ENCODE measurements at places on chromosomes 5 and 9.

GRCh38 chr5:117675646-117676045 lies 1101.0 kb upstream of the SEMA6A start:
- DNase-seq = no peak

DNA sequence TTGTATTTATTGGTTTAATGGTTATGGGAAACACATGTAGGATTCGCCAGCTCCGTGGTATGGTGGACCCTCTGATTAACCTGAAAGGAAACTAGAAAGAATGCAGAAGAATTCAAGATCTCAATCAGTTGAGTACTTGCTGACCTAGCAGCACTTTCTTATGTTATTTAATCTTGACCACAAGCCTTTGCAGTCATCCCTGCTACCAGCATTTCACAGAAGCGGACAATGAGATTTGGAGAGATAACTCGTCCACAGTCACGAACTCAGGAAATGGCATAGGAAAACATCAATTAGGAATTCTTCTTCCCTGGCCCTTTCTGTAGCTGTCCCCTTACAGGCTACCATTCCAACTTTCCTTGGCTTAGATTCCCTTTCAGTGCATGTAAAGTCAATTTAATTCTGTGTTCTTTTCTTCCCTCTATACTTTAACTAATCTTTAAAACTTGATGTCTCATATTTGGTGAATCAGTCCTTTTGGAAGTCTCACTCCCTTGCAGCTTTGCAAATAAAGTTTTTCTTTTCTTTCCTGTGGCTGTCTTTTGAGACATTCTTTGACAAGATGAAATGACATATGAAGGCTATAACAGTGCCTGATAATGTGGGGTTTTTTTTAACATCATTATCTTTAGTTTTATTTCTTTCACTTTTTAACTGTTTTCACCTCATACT lies 1.3 kb upstream of the SLC44A1 start:
- DNase-seq = no peak

DNA sequence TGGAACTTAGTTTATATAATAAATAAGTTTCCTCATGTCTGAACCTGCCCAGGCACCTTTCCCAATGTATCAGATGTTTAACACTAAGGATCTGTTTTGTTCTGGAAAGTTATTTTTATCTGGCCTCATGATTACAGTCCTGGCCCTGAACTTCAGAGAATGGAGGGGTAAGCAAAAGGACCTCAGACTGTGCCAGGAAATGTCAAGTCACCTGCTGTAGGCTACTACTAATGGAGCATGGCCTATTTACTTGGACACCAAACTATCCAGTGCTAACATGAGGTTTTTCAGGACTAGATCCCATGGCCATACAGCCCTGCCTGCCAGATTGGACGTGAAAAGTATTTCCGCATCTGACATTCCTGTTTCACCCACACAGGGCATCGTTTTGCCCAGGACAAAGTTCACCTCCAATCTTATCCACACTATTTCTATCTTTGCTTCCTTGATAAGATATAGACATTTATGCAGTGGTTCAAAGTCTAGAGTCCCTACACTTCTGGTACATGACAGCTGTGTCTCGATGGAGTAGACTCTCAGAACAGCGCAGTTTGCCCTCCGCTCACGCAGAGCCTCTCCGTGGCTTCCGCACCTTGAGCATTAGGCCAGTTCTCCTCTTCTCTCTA lies at the start of gene BTNL8:
Gene BTNL8 (plus strand): TSS at position 539 of the 626 bp plus-strand sequence. CDS start 152 bp downstream, outside the sequence.
- no peak for DNase-seq

DNA sequence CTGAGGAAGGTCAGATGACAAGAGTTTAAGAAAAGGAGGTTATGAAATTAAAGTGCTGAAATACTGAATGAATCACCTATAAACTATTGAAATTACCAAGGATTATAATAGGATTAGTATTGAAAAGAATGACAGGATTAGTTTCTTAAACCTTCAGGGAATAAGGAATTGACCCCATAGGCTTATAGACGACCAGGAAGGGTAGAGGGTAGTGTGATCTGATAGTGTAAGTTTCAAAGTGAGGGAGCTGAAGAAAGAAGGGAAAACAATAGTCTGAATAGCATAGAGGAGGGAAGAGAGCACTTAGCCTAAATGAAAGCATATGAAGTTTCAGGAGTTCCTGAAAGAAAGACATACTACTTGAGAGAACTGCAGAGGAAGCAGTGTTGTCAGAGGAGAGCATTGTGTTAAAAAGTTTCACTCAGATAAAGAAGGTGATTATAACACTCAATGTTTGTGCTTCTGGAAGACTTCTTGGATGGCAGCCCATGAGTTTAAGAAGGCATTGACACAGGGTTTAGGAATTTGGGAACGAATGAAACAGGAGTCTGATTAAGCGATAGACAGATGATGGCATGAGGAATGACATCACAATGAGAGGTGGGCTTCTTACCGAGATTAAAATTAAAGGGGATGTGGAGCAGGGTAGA lies 557.9 kb upstream of the GRAMD2B start:
- DNase-seq = no peak

DNA sequence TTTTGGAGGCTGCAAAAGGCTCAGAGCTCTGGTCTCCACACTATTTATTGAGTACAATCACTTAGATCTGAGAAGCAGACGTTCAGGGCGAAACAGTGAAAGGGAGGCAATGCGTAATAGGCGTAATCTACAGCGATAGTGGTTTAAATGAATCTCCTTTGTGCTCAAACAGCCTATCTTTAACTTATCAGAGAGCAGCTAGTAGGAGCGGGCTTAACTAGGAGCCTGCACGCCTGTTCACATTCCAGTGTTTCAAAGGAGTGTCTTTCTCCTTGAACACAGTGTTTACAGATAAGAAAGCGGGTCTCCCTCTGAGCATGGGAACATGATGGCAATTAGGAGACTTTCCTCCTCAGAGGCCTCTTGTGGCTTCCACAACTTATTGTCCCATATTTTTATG lies 49.4 kb downstream of the AP3B1 start:
- DNase-seq = no peak

- DNase-seq = no peak
These were observed 54.1 kb downstream of the OSMR start for GRCh38 chr5:38899936-38900335.

- DNase-seq = peak; percentile 38
These were observed 53.6 kb upstream of the SIMC1 start for GRCh38 chr5:176184608-176185132.

GRCh38 chr5:42715785-42716184 lies 40.8 kb upstream of the CCDC152 start:
- no peak for DNase-seq

DNA sequence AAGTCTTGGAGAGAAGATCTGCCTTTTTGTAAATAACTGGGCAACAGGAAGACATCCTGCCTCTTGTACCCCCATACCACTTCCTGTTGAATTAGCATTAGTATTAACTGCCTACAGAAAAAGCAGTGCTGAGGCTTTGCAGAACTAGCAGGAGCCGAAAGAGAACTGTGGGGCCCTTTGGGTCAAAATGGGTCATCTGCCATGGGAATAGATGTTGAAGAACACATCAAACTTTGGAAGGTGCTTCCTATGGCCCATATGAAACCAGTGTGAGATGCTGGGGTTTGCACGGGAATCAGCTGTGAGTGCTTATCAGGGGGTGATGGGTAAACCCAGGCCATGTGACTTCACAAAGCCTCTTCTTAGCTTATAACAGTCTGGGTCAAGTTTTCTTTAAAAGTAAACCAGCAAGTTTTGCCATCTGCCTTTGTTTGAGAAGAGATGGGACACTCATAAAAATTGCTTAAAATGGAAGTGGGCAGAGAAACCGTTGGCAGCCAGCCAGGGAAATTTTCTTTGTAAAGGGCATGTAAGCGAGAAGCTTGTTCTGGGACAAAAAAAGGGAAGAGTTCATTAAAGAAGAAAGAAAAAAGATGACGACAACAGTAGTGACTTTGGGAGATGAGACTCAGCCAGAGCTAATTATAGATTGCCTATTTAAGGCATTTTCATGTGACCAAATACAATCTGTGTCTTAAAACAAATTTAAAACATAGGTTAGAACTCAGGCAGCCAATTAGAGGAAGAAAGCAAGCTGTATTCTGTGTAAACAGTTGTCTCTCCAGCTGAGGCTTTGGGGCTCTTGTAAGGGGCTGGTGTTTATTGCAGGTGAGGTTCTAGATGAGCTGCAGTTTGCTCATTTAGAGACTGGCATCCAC lies 4.4 kb downstream of the SLC25A25 start:
- peak; percentile 97 for DNase-seq

GRCh38 chr5:126919566-126919965 lies 110.8 kb downstream of the MARCHF3 start:
- no peak for DNase-seq

DNA sequence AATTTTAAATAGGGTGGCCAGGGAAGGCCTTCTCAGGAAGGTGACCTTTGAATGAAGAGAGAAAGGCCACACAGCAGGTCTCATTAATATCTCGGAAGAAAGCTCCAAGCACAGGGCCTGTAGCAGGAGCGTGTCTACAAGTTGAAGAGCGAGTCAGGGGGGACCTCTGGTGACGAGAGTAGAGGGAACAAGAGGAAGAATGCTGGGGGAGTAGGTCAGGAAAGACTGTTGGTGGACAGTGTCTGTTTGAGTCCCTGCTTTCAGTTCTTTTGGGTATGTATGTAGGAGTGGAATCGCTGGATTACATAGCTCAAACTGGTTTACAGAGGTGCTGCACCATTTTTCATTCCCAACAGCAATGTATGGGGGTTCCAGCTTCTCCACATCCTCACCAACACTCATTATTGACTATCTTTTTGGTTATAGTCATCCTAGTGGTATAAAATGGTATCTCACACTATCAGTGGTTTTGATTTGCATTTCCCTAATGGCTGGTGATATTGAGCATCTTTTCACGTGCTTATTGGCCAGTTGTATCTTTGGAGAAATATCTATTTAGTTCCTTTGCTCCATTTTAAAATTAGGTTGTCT lies 55.8 kb downstream of the NUP214 start:
- DNase-seq = no peak

DNA sequence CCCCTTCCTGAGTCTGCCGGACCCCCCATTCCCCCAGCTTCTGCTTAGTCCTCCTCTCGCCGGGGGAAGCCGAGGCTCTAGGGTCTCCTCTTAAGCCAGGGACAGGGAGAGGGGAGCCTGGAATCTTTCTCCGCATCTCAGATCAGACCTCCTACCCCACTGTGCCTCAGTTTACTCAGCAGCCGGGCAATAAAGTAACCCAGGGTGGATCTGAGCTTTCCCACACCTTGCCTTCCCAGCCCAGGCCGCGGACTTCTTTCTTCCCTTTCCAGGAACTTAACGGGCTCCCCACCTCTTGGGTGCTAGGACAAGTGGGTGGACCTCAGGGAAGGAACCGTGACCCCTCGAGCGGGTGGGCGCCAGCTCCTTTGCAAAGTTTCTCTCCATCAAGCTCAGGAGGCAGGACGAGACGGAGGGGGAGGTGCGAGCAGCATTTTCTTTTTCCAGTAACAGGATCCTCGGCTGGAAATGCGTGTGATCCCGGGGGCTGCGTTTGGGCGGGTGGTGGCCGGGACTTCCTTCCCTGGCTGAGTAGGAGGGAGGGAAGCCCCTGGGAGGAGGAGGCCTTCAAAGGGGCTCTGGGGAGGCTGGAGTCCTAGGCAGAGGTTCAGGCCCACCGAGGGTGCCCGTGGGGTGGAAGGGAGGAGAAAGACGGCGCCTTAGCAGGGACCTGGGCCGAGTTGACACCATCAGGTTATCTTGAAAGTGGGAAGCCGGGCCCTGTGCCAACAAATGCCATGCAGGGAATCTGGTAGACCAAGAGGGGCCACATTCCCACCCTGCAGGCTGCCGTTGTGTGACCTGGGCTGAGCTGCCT lies 795 bp downstream of the DAB2IP start:
- DNase-seq = peak; percentile 63

- DNase-seq = no peak
These were observed 27.3 kb downstream of the SCGB3A1 start for GRCh38 chr5:180563994-180564393.

DNA sequence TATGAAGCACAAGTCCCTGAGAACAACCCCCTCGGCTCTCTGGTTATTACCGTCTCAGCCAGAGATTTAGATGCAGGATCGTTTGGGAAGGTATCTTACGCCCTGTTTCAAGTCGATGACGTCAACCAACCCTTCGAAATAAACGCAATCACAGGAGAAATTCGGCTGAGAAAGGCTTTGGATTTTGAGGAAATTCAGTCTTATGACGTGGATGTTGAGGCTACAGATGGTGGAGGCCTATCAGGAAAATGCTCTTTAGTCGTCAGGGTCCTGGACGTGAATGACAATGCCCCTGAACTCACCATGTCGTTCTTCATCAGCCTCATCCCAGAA lies 1.1 kb downstream of the PCDHB6 start:
- no peak for DNase-seq

DNA sequence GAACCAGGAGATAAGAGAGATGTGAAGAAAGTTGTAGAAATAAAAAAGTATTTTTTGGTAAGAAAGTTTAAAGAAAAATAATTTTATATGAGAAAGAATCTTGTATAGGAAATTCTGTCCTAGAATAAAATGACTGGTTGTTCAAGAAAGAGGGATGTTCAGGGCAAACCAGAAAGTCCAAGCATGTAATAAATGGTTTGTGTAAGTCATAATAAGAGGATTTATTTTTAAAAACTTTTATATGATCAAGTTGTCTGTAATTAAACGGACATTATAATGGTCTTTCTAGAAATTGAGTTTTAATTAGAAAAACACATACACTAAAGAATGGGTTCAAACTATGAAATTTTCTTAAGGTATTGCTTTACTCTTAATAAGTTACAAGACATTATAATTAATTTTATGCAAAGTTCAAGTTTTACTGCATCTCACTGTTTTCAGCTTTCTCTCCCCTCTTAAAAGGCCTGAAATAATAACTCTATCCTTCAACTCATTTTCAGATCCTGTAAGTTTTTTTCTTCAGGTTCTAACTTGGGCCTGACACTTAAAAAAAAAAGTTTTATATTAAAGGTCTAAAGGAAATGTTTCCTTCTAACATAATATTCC lies 56.1 kb upstream of the ZNF300 start:
- peak; percentile 11 for DNase-seq

DNA sequence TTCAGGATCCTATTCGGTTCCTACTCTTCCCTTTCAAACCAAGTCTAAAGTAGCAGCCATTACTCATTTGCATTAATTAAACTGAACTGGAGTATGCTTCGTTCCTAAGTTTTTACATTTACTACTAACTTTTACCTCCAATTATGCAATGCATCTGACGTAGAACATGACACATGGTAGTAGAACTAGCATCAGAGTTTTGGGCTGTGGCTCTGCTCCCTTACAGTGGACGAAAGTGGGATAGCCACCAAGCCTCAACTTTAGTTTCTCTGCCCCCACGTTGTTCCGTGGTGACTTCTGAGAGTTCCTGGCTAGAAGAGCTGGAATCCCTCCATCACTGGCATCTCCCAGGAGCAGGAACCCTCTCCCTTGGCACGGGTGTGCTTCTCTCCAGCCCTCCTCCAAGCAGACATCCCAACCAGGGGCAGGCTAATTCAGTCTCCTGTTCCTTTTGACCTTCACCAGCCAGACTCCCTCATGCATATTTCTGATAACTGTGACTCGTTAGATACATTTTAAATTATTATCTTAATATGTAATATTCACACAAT lies 2.9 kb downstream of the IFNE start:
- no peak for DNase-seq

DNA sequence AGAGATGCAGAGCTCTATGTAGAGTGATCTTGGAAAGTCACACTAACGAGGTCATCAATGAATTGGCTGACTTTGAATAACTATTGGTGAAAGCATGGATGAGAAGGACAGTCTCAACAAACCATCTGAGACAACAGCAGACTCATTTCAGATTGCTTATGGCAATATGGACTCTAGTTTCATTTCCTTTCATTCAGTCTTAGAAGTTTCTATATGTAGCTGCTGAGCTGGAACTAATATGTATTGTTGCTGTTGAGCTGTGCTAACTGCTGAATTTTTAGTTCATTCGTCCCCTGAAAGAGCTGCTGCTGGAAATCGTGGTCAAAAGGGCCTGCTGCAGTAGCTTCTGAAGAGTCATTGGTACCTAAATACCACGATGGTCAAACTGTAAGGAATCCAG lies 31.3 kb downstream of the TNFSF15 start:
- DNase-seq = peak; percentile 39

All from NCI-H69 (cell line).